Cerebellar nuclear complex (tissue), 1 donor: ENCODE measurements at places on chromosomes 6 and 20.

DNA sequence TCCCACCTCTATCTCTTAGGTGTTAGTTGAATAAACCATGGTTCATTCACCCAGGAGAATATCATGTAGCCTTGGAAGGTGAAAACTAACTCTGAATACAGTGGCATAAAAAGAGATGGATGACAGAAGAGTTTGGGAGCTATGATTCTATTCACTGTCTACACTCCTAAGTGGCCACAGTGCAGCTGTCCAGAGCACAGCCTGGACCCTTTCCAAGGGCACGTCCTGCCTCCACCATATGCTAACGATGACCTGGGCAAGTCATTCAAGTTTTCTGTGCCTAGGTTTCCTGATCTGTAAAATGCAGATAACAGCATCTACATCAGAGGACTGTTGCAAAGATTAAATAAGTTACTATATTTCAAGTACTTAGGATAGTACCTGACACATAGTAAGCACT lies 314.1 kb downstream of the PTPRT start:
- DNase-seq: no peak

- no peak for DNase-seq
Observed at GRCh38 chr20:37781626-37782025, 87.8 kb downstream of the CTNNBL1 start.

- DNase-seq: no peak
Observed at GRCh38 chr6:63663147-63663955, 27.7 kb downstream of the PHF3 start.

DNA sequence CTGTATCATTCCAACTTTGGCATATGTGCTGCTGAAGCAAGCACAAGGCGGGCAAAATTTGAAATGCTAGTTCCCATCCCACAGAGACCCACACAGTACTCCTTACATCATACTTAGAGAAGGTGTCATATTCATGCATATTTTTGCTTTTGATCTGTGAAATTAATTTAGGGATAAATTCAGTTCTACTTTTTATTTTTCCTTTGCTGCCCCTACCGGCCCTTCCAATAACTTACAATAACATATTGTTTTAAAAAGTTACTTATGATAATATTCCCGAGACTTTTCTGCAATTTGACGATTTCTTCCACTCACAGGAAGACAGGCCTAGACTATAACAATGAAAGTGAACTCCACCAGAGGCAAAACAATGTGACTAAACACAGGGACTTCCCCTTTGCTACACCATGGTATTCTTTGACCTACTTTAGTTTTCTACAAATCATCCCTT lies 35.0 kb downstream of the SESN1 start:
- no peak for DNase-seq
